Neural crest cell (in vitro differentiated cells): ENCODE measurements at places on chromosomes 2 and 18.
A peak's percentile ranks its signal among the peaks of the same experiment; 100 is the strongest.

GRCh38 chr2:190435031-190435670 is 27.0 kb downstream of the MFSD6 start:
- no peaks in the 10 kb centered on the region for H3K4me1 ChIP-seq
- no peaks in the 10 kb centered on the region for H3K27me3 ChIP-seq
- no peak overlapping the region for H3K27ac ChIP-seq
- no peak for DNase-seq
- H3K4me3 ChIP-seq = no peak overlapping the region
- H3K36me3 ChIP-seq = peaks cover 2% of the 10 kb centered on the region

DNA sequence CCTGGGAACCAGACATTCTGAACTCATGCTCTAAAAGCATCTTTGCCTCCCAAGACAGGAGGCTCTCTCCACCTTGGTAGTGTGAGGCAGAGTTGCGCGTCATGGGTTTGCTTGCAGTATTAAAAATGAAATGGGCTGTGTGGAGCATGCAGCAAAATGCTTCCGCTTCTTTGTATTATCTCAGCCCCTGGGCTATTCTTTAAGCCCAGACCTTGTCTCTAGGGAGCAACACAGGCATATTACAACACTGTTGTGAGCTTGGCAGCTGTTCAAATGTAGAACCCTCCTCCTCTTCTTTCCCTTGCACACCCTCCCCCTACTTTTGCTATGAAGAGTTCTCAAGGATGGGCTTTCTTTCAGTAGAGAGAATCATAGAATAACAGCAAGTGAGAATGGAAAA is 185.1 kb upstream of the LHCGR start:
- H3K4me3 ChIP-seq = no peak overlapping the region
- no peak overlapping the region for H3K27ac ChIP-seq
- peaks cover 12% of the 10 kb centered on the region for H3K4me1 ChIP-seq
- H3K27me3 ChIP-seq = no peaks in the 10 kb centered on the region
- no peaks in the 10 kb centered on the region for H3K36me3 ChIP-seq
- DNase-seq = no peak

- H3K27ac ChIP-seq = no peak overlapping the region
- H3K4me1 ChIP-seq = peaks cover 35% of the 10 kb centered on the region
- no peak overlapping the region for H3K4me3 ChIP-seq
- DNase-seq = no peak
- peaks cover 2% of the 10 kb centered on the region for H3K36me3 ChIP-seq
- H3K27me3 ChIP-seq = no peaks in the 10 kb centered on the region
Measured at GRCh38 chr2:8252997-8253694, 428.7 kb upstream of the ID2 start.

DNA sequence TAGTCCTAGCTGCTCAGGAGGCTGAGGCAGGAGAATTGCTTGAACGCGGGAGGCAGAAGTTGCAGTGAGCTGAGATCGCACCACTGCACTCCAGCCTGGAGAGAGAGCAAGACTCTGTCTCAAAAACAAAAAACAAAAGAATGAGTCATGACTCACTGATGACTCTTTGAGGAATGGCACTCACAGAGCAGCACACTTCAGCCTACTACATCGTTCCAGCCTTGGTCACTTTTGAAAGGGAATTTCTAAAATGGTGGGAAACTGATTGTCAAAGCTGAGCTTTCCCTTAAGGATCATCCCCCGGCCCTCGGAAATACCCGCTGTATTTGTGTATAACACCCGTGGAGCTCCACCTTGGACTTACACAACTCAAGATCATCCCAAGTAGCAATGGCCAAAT is 217.3 kb upstream of the HS6ST1 start:
- H3K4me1 ChIP-seq = peaks cover 34% of the 10 kb centered on the region
- H3K27me3 ChIP-seq = no peaks in the 10 kb centered on the region
- no peak overlapping the region for H3K27ac ChIP-seq
- no peak overlapping the region for H3K4me3 ChIP-seq
- H3K36me3 ChIP-seq = no peaks in the 10 kb centered on the region

DNA sequence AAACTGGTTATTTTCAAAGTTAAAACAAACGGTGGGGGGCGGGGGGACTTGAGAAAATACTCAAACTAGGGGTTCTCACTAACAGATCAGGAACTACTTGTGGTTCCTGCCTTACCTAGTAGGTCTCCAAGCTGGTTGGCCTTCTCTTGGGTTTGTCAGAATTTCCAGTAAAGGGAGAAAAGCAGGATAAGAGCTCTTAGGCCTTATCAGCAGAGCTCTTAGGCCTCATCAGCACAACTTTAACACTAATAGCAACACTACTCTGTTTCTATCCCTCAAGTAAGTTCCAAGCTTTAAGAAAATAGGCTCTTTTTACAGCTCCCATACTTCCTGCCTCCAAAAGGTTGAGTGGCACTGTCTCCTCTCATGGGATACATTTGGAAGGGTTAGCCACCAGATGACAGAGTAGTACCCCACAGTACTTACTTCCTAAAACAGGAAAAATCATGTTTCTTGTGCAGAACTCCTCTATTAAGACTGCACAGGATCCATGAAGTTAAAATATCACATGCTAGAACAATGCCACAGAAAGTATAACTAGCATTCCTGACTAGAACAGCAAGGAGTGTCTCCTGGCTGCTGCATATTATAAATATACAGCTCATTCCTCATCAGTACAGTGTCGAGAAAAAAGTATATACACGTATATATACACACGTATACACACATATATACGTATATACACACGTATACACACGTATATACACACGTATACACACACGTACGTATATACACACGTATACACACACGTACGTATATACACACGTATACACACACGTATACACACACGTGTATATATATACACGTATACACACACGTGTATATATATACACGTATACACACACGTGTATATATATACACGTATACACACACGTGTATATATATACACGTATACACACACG is 6.1 kb downstream of the FBXO11 start:
- peak overlapping the region; percentile 52 for H3K4me3 ChIP-seq
- peaks cover 64% of the 10 kb centered on the region for H3K4me1 ChIP-seq
- H3K36me3 ChIP-seq = peaks cover 4% of the 10 kb centered on the region
- DNase-seq = no peak
- peaks cover 2% of the 10 kb centered on the region for H3K27me3 ChIP-seq

- no peak overlapping the region for H3K27ac ChIP-seq
- peaks cover 6% of the 10 kb centered on the region for H3K27me3 ChIP-seq
- no peaks in the 10 kb centered on the region for H3K4me1 ChIP-seq
- H3K4me3 ChIP-seq = no peak overlapping the region
- no peak for DNase-seq
- H3K36me3 ChIP-seq = no peaks in the 10 kb centered on the region
Measured at GRCh38 chr2:72094701-72095100, 53.0 kb downstream of the CYP26B1 start.
